HFFc6 (cell line): ENCODE measurements at places on chromosomes 13 and 19. TPM values are rescaled to one million over a fixed set of nuclear protein-coding genes. Genes with fewer than 3 reads are reported as not detected.

Gene CACNG6
- not detected in 2 replicates for total RNA-seq

Gene PSG7
- 0.18 to 0.28 TPM (median 0.21 TPM) in 3 replicates for total RNA-seq

DNA sequence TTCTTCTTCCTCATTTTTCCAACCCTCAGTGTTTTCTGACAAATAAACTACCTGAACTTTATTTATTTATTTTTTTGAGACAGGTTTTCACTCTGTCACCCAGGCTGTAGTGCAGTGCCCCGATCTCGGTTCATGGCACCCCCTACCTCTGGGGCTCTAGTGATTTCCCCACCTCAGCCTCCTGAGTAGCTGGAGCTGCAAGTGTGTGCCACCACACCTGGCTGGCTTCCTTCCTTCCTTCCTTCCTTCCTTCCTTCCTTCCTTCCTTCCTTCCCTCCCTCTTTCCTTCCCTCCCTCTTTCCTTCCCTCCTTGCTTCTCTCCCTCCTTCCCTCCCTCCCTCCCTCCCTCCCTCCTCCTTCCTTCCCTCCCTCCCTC, 32.3 kb downstream of the KCTD4 start:
- H3K4me3 ChIP-seq: no peak overlapping the region
- H3K27ac ChIP-seq: no peak overlapping the region
- H3K27me3 ChIP-seq: peaks cover 3% of the 10 kb centered on the region
- peaks cover 20% of the 10 kb centered on the region for H3K36me3 ChIP-seq

DNA sequence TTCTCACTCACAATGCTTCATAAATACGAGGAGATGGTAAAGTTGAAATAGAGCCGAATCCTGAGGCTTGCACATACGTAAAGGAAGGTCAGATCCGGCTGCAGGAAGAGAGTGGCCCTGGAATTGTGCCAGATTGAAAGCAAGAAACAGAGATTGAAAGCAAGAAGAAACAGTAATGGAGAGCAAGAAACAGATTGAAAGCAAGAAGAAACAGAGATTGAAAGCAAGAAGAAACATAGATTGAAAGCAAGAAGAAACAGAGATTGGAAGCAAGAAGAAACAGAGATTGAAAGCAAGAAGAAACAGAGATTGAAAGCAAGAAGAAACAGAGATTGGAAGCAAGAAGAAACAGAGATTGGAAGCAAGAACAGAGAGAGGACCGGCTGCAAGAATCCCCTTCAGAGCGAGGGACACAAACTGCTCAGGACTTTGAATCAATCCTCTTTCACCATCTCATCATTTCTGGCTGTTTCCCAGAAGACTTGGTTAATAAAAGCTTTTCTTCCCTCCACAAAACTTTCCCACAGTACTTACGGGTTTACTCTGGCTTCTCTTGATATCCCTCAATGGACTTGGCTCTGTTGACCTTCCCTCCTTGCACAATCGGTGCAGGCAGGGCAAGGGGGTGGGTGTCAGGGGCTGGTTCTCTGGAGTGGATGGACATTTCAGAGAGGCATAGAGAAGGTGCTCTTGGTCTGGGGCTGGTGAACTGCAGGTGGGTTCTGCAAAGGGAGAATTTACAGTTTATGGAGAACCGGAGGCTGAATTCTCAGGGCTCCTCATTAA, 25.5 kb downstream of the OR7A5 start:
- no peak overlapping the region for H3K27ac ChIP-seq
- no peak overlapping the region for H3K4me3 ChIP-seq
- H3K36me3 ChIP-seq: no peaks in the 10 kb centered on the region

DNA sequence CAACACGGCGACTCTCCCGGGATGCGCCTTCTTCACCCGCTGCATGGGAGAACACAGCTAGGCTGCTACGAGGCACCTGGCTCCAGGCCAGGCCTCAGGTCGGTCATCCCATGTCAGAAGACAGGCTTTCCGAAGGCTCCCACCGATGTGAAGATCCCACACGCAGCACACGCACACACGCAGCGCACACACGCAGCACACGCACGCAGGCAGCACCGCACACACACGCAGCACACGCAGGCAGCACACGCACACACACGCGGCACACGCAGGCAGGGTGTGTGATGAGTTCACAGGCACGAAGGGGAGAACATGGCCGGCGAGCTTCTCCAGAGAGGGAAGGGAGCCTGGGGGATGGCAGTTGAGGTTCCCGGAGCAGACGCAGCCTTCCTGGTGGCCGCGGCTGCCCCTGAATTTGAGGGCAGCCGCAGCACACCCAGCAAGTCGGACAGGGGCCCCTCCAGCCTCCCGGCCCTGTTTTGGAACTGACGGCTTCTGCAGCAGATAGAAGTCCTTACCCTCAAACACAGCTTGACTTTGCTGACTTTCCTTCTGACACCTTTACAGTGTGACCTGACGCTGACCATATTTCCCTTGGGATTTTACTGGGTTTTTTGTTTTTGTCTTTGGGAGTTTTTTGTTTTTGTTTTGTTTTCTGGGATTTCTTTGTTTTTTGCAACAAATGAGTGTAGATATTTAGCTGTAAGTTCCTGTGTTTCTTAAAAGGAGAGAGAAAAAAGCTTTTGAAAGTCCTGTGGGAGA, 55.9 kb downstream of the RASA3 start:
- no peak overlapping the region for H3K4me3 ChIP-seq
- peaks cover 5% of the 10 kb centered on the region for H3K27me3 ChIP-seq
- DNase-seq: no peak
- H3K27ac ChIP-seq: peak overlapping the region; percentile 50
- peaks cover 41% of the 10 kb centered on the region for H3K36me3 ChIP-seq

DNA sequence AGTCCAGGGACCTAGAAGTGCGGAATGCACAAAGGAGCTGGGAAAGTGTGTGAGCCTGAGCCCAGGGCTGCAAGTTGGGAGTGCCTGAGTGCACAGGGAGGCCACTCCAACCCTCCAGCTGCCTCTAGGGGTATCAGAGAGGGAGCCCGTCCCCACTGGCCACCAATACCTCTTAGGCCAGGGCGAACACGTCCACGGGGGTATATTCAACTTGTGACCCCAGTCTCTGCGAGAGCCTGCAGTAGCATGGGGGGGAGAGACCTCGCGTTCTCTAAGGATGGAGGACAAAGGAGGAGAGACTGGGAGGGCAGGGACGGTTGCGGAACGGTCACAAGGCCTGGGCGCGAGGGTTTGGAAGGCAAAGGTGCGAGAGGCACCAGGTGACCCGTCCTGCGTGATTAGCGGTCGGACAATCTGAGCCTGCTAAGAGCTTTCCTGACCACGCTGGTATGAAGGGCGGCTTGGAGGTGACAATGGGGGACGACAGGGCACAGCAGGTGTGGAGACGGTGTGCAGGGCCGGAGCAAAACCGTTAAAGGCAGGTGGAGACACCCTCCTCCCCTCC, 676 bp downstream of the CD320 start:
- peaks cover 23% of the 10 kb centered on the region for H3K4me1 ChIP-seq
- H3K27ac ChIP-seq: peak overlapping the region; percentile 88
- DNase-seq: no peak
- no peaks in the 10 kb centered on the region; the same call in none of the 2 replicates for H3K27me3 ChIP-seq
- peaks cover 25% of the 10 kb centered on the region; the same call in 1 of the 2 replicates for H3K36me3 ChIP-seq

- peaks cover 3% of the 10 kb centered on the region; the same call in 1 of the 2 replicates for H3K27me3 ChIP-seq
- peaks cover 26% of the 10 kb centered on the region for H3K4me1 ChIP-seq
- no peak overlapping the region for H3K27ac ChIP-seq
- H3K36me3 ChIP-seq: 0 out of 2 replicates have a peak, but pooled peaks cover 4% of the 10 kb centered on the region
- DNase-seq: peak; percentile 36
- no peak overlapping the region for H3K4me3 ChIP-seq
Measured at GRCh38 chr19:38977445-38978325, 2.1 kb upstream of the FBXO17 start.

- peaks cover 23% of the 10 kb centered on the region for H3K27me3 ChIP-seq
- H3K27ac ChIP-seq: no peak overlapping the region
- peaks cover 17% of the 10 kb centered on the region for H3K36me3 ChIP-seq
- no peak overlapping the region for H3K4me3 ChIP-seq
- DNase-seq: no peak
- H3K4me1 ChIP-seq: peaks cover 35% of the 10 kb centered on the region
Measured at GRCh38 chr19:38736036-38736412, 8.2 kb downstream of the CAPN12 start.

DNA sequence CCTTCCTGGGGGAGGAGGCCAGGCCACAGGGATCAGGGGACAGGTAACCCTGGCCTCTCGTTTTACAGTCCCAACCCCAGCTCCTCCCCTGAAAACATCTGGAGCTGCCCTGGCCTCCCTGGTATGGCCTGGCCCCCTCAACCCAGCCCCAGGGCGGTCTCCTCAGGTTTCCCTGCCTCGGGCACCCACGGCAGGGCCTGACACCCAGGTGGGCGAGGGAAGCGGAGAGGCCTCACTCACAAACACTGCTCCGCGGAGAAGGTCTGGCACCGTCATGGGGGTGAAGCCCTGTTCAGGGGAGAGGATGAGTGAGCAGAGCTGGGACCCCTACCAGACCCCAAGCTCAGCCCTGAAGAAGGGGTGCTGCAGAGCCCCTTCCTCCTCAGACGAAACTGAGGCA, 6.5 kb upstream of the CCER2 start:
- H3K4me3 ChIP-seq: no peak overlapping the region
- no peaks in the 10 kb centered on the region for H3K27me3 ChIP-seq
- H3K36me3 ChIP-seq: peaks cover 10% of the 10 kb centered on the region

DNA sequence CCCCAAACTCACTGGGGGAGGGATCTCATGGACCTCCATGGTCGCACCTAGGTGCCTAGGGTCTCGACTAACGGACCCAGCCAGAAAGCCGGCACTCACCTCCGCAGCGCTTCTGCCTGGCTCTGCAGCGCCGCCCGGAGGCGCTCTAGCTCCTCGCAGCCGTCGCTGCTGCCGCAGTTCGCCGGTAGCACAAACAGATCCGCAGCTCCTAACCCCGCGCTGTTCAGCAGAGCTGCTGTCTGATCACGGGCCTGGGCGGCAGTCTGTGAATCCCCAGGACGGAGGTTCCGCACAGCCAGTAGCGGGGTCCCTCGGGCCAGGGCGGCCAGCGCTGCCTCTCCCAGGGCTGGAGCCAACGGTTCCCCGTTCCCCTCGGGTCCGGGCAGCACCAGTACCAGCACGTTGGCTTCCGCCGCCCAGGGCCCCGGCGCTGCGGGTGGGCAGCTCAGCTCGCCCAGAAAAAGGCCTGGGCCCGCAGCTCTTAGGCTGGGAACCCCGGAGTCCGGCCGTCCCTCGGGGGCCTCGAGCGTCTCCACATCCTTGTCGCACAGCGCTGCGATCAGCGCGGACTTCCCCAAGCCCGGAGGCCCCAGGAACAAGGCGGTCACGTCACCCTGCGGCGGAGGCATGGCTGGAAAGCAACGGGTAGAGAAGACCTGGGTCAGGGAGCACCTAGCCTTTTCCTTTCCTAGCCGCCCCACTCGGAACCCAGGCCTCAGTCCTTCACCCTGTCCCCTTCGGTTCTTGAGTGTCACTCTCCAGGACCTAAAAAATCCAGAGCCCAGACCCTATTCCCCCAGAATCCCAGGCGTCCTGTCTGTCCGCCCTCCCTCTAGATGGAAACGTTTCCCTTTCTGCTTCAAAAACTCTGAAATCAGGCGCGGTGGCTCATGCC, 977 bp downstream of the IRGQ start:
- DNase-seq: peak; percentile 41
- peaks cover 5% of the 10 kb centered on the region for H3K27me3 ChIP-seq
- peak overlapping the region; percentile 94 for H3K4me3 ChIP-seq
- peaks cover 26% of the 10 kb centered on the region for H3K4me1 ChIP-seq
- peak overlapping the region; percentile 99 for H3K27ac ChIP-seq

- H3K36me3 ChIP-seq: no peaks in the 10 kb centered on the region
- H3K4me3 ChIP-seq: no peak overlapping the region
- H3K27me3 ChIP-seq: peaks cover 6% of the 10 kb centered on the region
- DNase-seq: no peak
- no peak overlapping the region for H3K27ac ChIP-seq
Measured at GRCh38 chr19:19549804-19550464, 11.9 kb downstream of the CILP2 start.

DNA sequence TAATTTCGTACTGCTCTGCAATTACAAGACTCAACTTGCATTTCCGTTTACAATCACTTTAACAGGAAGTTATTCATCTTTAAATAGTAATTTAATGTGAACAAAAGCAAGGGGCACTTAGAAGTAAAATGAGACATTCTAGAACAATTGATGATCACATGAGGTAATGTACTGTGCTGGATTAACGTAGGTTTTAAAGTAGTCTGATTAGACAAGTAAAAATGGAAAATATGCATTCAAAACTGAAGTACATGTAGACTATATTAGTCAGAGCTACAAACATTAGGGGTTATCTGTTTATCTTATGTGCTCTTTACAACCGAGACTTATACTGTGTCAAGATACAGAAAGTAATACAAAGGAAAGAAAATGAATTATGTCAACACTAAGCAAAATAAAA, 1528.0 kb downstream of the SLITRK5 start:
- no peaks in the 10 kb centered on the region for H3K4me1 ChIP-seq
- H3K36me3 ChIP-seq: no peaks in the 10 kb centered on the region
- DNase-seq: no peak
- no peak overlapping the region for H3K27ac ChIP-seq
- no peak overlapping the region for H3K4me3 ChIP-seq

DNA sequence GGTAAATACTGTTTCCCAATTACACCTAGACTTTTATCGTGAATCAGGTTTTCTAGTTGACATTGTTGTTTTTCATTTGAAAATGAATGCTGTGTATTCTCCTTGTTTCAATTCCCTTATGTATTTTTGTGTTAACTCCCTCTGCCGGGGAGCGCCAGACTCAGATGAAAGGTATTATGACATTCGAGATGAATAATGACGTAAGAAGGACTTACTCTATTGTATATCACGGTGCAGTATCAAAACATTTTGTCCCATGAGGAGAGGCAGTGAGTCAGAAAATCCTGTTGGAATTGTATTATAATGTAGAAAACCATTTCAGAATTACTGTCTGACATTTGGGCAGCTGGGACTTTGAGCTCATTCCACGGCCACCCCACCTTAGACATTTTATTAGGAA, 61.6 kb downstream of the LRCH1 start:
- no peak for DNase-seq
- H3K36me3 ChIP-seq: 0 out of 2 replicates have a peak, but pooled peaks cover 4% of the 10 kb centered on the region
- H3K27ac ChIP-seq: no peak overlapping the region
- peaks cover 2% of the 10 kb centered on the region; the same call in 1 of the 2 replicates for H3K27me3 ChIP-seq
- peaks cover 38% of the 10 kb centered on the region for H3K4me1 ChIP-seq

DNA sequence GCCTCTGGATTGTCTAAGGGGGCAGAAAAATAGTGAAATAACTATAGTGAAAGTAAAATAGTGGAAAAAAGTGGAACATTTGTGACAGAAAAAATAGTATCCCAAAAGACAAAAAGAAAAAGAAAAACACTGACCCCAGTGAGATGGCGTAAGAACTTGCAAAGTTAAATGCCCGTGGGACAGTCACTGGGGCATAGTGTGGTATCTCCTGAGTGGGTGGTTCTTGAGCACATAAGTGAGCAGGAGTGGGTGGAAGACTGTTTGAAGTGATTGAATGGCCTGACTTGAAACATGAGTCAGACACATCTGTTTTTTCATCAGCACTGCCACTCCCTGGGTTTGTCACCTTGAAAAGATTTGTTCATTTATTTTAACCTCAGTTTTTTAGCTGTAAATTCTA, 2.5 kb downstream of the ZNF430 start:
- peaks cover 8% of the 10 kb centered on the region for H3K27me3 ChIP-seq
- peaks cover 51% of the 10 kb centered on the region for H3K36me3 ChIP-seq
- H3K4me3 ChIP-seq: peak overlapping the region; percentile 100
- DNase-seq: peak; percentile 48

GRCh38 chr13:86269511-86269910, 470.3 kb upstream of the SLITRK6 start:
- H3K27ac ChIP-seq: no peak overlapping the region
- H3K36me3 ChIP-seq: no peaks in the 10 kb centered on the region
- DNase-seq: no peak
- H3K4me3 ChIP-seq: no peak overlapping the region
- H3K4me1 ChIP-seq: no peaks in the 10 kb centered on the region

GRCh38 chr19:29371251-29372090, 154.3 kb upstream of the VSTM2B start:
- no peaks in the 10 kb centered on the region for H3K4me1 ChIP-seq
- H3K36me3 ChIP-seq: no peaks in the 10 kb centered on the region; the same call in 1 of the 2 replicates
- no peak for DNase-seq
- H3K27ac ChIP-seq: no peak overlapping the region
- no peaks in the 10 kb centered on the region for H3K27me3 ChIP-seq
